ENCODE measurements at places on chromosomes 6 and 20. TPM values are rescaled to one million over a fixed set of nuclear protein-coding genes. Genes with fewer than 3 reads are reported as not detected.

The RNF114 gene
- total RNA-seq, result 133 TPM

The PLCB4 gene
- 6.6 TPM for total RNA-seq

The HDGFL1 gene
- total RNA-seq, result not detected

The EDEM2 gene
- 21.1 TPM for total RNA-seq

The DZANK1 gene
- total RNA-seq, result 2.2 TPM

The MYLK2 gene
- not detected for total RNA-seq

The NOL4L gene
- total RNA-seq, result 15.3 TPM

The ANKEF1 gene
- total RNA-seq, result 6.5 TPM

The ABRACL gene
- total RNA-seq, result 18.7 TPM

The SLC52A3 gene
- 3.3 TPM for total RNA-seq

The LATS1 gene
- 39.2 TPM for total RNA-seq

The ACOT8 gene
- total RNA-seq, result 29.3 TPM

The SMIM28 gene
- total RNA-seq, result not detected

The DUSP15 gene
- total RNA-seq, result 0.96 TPM

The TCF21 gene
- 7.4 TPM for total RNA-seq

The COQ3 gene
- 4.3 TPM for total RNA-seq

The RPS10 gene
- 2,732 TPM for total RNA-seq

The TINAG gene
- not detected for total RNA-seq

The IL17A gene
- total RNA-seq, result not detected

The RSPO4 gene
- total RNA-seq, result not detected

The ADGRF4 gene
- 0.19 TPM for total RNA-seq

The CAGE1 gene
- total RNA-seq, result not detected

The PKIB gene
- 7.7 TPM for total RNA-seq

The AVP gene
- total RNA-seq, result not detected

The SPTLC3 gene
- total RNA-seq, result 9.7 TPM

The POU5F1 gene
- not detected for total RNA-seq

The OR2B6 gene
- not detected for total RNA-seq

The SAPCD1 gene
- total RNA-seq, result not detected

The CD109 gene
- total RNA-seq, result 24.1 TPM

The OPRM1 gene
- total RNA-seq, result not detected

The PHF10 gene
- total RNA-seq, result 49.4 TPM

The HTR1B gene
- not detected for total RNA-seq

The SIRPB1 gene
- 7.6 TPM for total RNA-seq

The SCAF8 gene
- 29.5 TPM for total RNA-seq

The SMLR1 gene
- not detected for total RNA-seq

The CHRNA4 gene
- not detected for total RNA-seq

The PDYN gene
- total RNA-seq, result not detected

The RAB5IF gene
- 117 TPM for total RNA-seq

The NKX2-4 gene
- not detected for total RNA-seq

The PPIL6 gene
- 5.5 TPM for total RNA-seq

The CDSN gene
- not detected for total RNA-seq

The OARD1 gene
- total RNA-seq, result 7.2 TPM

The OLIG3 gene
- total RNA-seq, result not detected

The SPACA1 gene
- not detected for total RNA-seq

The KIAA0408 gene
- total RNA-seq, result 4.7 TPM

The MCM8 gene
- 2.8 TPM for total RNA-seq

The DAAM2 gene
- total RNA-seq, result 51.2 TPM

Measured in omental fat pad (tissue), 4 donors.